ENCODE measurements at places on chromosomes 13 and 19. TPM values are rescaled to one million over a fixed set of nuclear protein-coding genes. Genes with fewer than 3 reads are reported as not detected.

DNA sequence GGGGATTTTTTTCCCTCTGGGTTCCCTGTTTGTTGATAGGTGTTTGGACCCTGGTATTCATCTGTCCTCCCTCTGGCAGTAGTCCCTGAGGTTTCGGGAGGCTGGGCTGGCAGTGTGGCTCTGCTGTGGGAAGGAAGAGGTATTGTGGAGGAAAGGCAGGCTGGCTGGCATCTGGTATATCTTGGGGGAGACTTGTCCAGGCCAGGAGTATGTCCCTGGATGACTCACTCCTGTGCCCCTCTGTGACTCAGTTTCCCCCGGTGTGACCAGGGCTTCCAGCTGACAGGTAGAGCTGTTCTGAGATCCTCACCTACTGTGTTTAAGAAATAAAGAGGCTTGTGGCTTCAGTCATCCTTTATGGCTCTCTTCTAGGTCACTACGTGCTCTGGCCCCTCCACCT lies 14.2 kb upstream of the ZNF492 start:
- no peak for DNase-seq

GRCh38 chr13:93462151-93462550 lies 235.5 kb downstream of the GPC6 start:
- DNase-seq, result no peak

GRCh38 chr13:52353193-52353592 lies 52.8 kb downstream of the THSD1 start:
- DNase-seq, result no peak

SYNE4 gene
- 1.1 TPM for total RNA-seq

SPIB gene
- total RNA-seq, result not detected

FXYD1 gene
- not detected for total RNA-seq

IL12RB1 gene
- total RNA-seq, result 0.36 TPM

DNA sequence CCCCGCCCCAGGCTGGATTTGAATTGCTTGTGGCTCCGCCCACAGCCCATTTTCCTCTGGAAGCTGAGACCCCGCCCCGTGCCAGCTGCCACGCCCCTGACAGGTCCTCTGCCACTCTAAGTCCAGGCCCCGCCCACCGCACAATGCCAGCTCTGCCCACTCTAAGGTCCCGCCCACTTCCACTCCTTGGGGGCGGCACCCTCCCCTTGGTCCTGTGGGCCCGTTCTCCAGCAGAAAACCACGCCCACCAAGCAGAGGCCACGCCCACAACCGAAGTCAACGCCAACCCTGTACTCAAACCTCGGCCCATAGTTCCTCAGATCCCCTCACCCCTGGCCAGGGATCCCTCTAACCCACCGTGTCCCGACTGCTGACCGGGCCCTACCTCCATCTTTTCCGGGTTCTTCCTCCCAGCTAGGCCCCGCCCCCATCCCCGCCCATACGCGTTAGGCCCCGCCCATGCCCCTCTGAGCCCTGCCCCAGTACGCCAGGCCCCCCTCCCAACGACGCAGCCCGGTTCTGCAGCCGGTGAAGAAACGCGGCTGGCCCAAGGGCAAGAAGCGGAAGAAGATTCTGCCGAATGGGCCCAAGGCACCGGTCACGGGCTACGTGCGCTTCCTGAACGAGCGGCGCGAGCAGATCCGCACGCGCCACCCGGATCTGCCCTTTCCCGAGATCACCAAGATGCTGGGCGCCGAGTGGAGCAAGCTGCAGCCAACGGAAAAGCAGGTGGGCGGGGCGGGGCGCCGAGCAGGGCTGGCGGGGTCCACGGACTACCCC lies 1.3 kb downstream of the HMG20B start:
- DNase-seq, result peak; percentile 55

DNA sequence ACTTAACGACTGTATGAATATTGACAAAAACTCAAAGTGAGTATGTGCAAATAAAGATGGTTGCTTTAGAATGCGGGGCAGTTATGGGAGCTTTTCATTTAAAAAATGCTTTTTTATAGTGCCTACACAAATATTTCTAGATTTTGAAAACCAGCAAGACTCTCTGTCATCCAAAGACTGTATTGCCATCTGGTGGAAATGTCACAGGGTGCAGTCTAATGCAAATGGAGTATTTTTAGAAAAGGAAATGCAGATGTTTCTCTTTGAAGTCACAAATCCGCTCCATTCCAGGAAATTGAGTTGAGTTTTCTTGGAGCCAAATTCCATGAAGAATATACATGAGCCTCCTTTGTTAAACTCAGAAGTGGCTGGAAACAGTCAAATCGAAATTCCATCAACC lies 2.3 kb upstream of the C1QTNF9B start:
- no peak for DNase-seq

GRCh38 chr13:52067237-52067636 lies 42.7 kb downstream of the UTP14C start:
- no peak for DNase-seq

NKG7 gene
- 0.23 TPM for total RNA-seq

ESD gene
- total RNA-seq, result 68.3 TPM

- DNase-seq, result no peak
Measured at GRCh38 chr19:42469311-42470235, 26.8 kb upstream of the CXCL17 start.

DNA sequence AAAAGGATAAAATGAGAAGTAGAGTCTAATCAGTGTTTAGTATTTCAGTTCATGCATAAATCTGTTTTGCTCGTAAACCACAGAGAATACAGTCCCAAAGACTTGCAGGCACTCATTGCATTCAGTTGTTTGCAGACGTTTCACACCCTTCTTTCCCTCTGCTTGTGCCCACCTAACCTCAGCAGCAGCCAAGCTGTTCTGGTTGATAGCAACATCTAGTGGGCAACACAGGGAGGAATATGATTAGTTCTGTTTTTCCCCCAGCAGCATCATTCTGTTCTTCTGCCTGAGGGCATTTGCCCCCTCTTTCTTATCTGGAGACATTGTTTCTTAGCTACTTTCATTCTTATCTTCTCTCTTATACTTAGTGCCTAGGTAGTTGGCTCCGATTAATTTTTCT lies 135.6 kb downstream of the PAN3 start:
- no peak for DNase-seq

DNA sequence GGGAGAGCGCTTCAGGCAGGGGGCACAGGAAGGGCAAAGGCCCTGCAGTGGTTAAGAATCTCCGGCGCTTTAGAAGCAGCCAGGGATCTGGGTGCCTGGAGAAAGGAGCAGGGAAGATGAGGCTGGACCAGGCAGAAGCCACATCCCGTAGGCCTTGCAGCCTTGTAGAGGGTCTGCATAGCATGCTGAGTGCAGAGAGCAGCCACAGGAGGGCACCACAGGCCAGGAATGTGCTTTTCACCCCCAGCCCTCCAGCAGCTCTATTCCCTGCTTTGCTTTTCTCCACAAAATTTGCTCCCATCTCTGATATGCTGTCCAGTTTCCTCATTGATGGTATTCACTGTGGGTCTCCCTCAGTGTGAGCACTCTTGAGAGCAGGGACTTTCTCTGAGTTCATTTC lies 5.7 kb downstream of the WDR62 start:
- DNase-seq, result no peak

DNA sequence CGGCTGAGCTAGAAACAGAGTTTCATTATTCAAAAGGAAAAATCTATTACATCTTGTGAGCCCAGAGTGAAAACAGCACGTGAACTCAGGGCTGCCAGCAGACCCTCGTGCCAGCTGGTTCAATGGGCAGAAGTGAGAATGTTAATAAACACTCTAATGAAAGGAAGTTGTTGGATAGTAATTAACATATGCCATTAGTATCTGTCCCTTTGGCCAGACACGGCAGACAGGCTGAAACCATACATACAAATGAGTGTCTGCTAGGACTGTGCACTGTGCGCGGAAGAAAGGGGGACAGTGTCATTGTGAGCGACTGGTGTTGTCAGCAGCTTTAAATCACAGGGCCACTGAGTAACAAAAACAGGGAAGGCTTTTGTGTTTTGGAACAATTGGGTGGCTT lies 121.9 kb upstream of the TSC22D1 start:
- no peak for DNase-seq

DNA sequence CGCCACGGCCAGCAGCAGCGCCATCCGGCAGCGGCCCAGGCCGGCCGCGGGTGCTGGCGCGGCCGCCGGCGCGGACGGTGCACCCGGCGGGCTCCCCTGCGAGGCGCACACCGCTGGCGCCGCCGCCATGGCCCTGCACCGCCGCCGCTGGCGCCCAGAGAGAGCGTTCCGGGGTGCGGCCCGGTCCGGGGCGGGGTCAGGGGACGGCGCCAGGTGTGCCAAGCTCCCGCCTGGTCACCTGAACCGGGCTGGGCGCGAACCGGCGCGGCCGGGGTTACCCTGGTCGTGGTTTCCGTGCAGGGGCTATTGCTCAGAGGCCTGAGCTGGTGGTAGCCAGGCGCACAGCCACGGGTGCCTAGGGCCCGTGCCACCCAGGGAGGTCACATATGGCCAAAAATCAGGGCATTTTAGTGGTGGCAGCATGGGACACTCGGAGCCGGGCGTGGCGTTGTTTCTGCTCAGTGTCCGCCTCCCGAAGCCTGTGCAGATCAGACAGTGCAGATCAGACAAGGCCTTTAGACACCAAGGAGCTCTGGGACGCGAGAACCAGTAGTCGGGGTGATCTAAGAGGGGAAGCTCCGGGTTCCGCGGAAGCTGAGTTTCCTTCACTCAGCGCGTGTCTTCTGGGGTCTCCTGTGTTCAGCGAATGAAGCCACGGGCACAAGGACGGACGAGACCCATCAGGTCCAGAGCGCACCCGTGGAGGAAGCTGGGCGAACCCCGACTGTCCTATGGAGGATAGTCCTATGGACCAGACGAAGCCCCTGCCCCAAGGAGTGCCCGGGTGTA lies at the start of gene TMEM238:
TSS of gene TMEM238 (minus strand) at position 162 of the 789 bp plus-strand sequence. CDS start at position 129, 33 bp downstream.
- DNase-seq, result no peak

RPL18A gene
- 1,352 TPM for total RNA-seq

- no peak for DNase-seq
Measured at GRCh38 chr13:98312606-98313005, 135.5 kb upstream of the RNF113B start.

- no peak for DNase-seq
Measured at GRCh38 chr13:58687148-58687547, 1055.6 kb downstream of the PCDH17 start.

ZNF780B gene
- 237 TPM for total RNA-seq

CAMSAP3 gene
- total RNA-seq, result 1.7 TPM

- no peak for DNase-seq
Measured at GRCh38 chr13:29386246-29386645, 209.2 kb downstream of the SLC7A1 start.

GRCh38 chr13:79492313-79492798 lies 11.4 kb downstream of the NDFIP2 start:
- DNase-seq, result no peak

- DNase-seq, result no peak
Measured at GRCh38 chr19:33461256-33462111, 60.1 kb downstream of the PEPD start.

NDUFS7 gene
- total RNA-seq, result 73.0 TPM

GRCh38 chr19:7829166-7829520 lies 875 bp upstream of the EVI5L start:
- DNase-seq, result no peak

- DNase-seq, result peak; percentile 27
Measured at GRCh38 chr19:46990991-46991676, 28.5 kb upstream of the NPAS1 start.

USHBP1 gene
- not detected for total RNA-seq

DNA sequence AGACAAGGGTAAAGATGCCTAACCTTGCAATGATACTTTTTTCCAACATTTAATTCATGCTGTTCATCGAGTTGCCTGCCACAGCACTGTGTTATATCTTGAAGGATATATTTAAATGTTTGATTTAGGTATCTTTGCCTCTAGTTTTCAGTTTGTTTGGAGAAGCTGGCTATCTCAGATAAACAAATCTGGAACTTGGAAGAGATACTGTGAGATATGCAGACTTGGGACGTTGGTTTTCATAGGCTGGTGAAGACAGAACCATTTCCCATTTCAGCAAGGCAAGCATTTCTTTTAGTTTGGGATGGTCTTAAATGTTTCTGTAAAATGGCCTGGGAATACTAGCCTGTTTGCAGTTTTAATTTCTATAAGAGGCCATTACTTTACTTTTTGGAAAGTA lies 3.3 kb downstream of the RNASEH2B start:
- no peak for DNase-seq

- DNase-seq, result no peak
Measured at GRCh38 chr13:49052813-49053212, 77.1 kb downstream of the FNDC3A start.

DNA sequence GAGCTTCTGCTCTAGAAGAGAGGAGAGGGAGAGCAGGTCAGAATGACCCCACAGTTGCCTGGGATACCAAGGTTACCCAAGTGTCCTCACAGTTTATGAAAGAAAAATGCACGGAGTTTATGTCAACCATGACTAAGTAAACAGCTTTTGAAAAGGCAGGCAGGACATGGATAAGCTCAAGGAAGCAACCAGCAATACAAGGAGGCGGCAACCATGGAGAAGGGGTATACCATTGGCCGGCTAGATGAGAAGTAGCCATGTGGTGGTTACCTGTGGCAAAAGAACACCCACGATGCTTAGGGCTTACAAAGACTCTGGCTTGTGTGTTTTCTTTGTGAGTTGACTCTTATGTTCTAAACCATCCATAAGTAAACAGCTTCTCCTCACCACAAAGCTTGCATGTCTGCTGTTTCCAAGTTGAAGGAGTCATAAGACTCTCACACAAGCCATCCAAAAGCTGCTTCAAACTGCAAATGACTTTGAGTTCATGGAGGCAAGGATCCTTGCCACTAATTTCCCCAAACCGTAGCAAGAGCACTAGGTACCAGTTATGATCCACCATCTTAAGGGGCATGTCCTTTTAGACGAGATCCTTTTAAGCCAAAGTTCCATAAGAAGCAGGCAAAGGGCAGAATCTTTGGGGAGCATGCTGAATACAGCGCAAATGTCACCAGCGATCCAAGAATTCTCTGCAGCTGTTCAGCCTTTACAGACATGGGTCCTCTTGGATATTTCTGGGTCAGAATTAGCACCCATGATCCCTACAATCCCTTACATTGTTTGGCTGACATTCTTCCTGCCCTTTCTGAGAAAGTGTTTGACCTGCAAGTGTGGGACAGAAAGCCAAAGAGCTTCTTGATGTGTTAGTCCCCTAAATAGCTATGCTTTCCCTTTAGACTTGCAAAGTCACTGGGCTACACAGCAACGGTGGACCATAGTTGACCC lies 74.8 kb upstream of the IPO5 start:
- DNase-seq, result no peak

PGPEP1 gene
- total RNA-seq, result 36.3 TPM

DNA sequence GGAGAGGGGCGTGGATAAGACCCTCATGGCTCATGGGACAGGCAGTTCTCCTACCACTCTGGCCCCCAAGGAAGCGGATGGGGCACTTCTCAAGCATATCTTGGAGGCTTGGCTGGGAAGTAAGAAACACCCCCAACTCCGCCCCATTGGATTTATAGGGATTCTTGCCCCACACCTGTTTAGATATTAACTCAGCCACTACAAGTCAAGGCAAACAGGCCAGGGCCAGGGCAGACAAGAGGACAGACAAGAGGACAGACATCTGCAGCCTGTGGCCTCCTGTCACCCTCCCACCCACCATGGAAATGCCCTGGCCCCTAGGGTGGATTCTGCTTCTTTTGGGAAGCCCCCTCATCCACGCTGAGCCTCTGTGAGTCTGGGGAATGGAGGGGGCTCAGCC lies 24.1 kb downstream of the RDH8 start:
- no peak for DNase-seq

Measured in Panc1 (cell line).